Left renal pelvis (tissue), 4 donors: ENCODE measurements at places on chromosomes 5 and 9. TPM values are rescaled to one million over a fixed set of nuclear protein-coding genes. Genes with fewer than 3 reads are reported as not detected.

GRCh38 chr9:15423231-15423985 is 732 bp downstream of the SNAPC3 start:
- DNase-seq, result no peak

PFN3 gene
- 2.6 TPM for polyA plus RNA-seq

RNF183 gene
- polyA plus RNA-seq, result 9.5 TPM

GRCh38 chr9:114494776-114495569 is 10.3 kb downstream of the WHRN start:
- no peak for DNase-seq

PGM5 gene
- polyA plus RNA-seq, result 48.7 TPM

TMEM161B gene
- polyA plus RNA-seq, result 27.4 TPM

GRCh38 chr9:136784997-136785361 is 6.2 kb upstream of the TMEM141 start:
- DNase-seq, result no peak

DNA sequence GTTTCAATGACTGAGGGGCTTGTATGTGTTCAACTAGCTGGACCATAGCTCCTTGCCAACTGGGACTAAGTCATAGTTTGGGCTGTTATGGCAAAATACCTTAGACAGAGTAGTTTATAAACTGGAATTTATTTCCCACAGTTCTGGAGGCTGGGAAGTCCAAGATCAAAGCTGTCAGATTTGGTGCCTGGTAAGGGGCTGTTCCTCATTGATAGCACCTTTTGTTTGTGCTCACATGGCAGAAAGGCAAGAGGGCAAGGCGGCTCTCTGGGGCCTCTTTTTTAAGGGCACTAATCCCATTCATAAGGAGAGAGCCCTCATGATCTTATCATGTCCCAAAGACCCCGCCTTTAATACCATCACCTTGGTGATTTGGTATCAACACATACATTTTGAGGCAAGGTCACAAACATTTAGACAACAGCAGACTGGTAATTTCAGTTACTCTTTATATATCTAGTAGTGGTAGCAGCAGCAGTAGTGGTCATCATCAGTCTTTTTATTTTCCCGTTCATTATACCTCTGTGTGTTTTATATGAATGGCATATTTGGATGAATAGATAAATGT is 477.0 kb downstream of the CCDC171 start:
- no peak for DNase-seq
